HCT116 (cell line): ENCODE measurements at places on chromosomes 2 and 18. TPM values are rescaled to one million over a fixed set of nuclear protein-coding genes. Genes with fewer than 3 reads are reported as not detected.
A peak's percentile ranks its signal among the peaks of the same experiment; 100 is the strongest.

SLC4A5 gene
- 0.91 TPM for total RNA-seq

DNA sequence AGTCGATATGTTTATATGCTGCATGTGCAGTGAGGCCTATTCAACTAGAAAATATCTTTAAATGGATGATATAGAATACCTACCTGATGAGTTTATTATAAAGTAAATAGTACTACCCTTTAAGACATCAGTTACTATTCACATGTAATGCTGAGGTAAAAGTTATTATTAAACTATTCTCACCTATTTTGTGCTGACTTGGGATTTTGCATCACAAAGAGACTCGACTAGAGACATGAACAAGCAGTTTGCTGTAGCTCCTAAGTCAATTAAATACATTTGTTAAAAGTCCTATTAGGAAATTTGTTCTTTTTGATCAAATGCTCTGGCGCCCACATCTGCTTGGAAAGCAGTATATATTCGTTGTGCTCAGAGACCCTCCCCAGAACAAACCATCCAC lies 164.1 kb downstream of the CCDC85A start:
- H3K4me1 ChIP-seq: no peaks in the 10 kb centered on the region
- no peak for DNase-seq
- no peak overlapping the region for H3K27ac ChIP-seq
- no peaks in the 10 kb centered on the region for H3K27me3 ChIP-seq
- H3K4me3 ChIP-seq: no peak overlapping the region
- H3K36me3 ChIP-seq: no peaks in the 10 kb centered on the region

MYCN gene
- total RNA-seq: not detected

DNA sequence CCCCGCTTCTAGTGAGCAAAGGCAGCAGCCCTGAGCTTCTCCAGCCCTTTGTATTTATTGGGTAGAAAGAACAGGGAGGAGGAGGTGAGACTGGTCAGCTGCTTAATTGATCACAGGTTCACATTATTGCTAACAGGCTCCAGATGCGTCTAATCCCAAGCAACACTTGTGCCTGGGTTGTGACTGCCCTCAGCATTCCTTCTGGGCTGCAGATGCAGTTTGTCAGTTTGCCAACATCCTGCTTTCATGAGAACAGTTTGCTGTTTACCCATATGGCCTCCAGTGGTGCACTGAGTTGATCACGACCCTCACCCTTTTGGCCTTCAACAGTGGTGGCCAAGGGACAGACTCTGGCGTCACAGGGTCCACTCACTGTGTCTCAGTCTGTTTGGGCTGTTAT lies 159.5 kb upstream of the ZNF516 start:
- H3K4me3 ChIP-seq: no peak overlapping the region
- no peak for DNase-seq
- no peaks in the 10 kb centered on the region for H3K36me3 ChIP-seq
- H3K4me1 ChIP-seq: no peaks in the 10 kb centered on the region

DNA sequence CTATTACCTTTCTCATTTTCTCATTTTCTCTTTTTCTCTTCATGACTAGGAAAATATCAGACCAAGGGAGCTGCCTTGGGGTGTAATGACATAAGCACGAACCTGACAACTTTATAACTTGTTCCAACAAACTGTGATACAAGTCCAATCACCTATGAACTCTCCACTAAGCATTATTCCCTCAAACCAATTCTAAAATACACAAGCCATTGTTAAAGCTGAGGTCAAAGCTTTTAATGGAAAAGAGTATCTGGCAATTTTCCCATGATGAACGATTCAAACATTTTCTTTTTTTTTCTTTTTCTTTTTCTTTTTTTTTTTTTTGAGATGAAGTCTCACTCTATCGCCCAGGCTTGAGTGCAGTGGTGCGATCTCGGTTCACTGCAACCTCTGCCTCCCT lies 48.4 kb upstream of the NARS1 start:
- no peak overlapping the region for H3K27ac ChIP-seq
- no peak for DNase-seq
- H3K4me3 ChIP-seq: no peak overlapping the region
- no peaks in the 10 kb centered on the region for H3K27me3 ChIP-seq
- no peaks in the 10 kb centered on the region for H3K4me1 ChIP-seq

DNA sequence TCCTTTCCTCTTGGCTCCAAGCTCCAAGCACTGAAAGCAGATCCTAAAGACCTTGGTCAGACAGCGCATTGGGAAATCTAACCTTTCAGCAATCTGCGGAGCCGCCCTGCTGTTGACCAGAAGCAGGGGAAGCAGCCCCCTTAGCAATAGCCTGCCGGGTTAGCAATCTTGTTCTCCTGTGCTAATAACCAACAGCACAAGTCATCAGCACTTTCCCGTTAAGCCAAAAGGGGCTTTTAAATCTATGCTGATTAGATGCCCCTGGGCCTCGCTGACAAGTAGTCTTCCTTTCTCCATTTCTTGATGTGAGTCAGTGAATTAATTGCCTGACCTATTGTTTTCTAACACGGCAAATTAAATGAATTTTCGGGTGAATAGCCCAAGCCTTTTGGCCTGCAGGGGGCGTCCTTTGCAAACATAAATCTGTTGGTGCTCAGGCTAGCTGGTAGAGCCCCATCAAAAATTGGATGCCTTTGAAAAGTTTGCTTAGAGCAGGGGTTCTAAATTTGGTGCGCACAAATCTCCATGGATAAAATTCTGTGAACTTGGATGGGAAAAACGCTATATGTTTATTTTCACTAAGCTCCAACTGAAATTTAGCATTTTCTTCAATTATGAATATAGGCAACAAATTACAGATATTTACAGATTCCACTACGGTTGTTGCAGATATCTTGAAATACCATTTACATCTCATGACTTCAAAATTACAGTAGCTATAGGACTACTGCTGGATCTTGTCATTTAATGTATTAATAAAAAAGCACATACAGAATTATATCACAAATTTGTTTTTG lies 24.6 kb downstream of the MAIP1 start:
- H3K27me3 ChIP-seq: no peaks in the 10 kb centered on the region
- H3K36me3 ChIP-seq: no peaks in the 10 kb centered on the region
- no peak overlapping the region for H3K27ac ChIP-seq
- H3K4me3 ChIP-seq: no peak overlapping the region
- DNase-seq: peak; percentile 57

- H3K27ac ChIP-seq: no peak overlapping the region
- no peaks in the 10 kb centered on the region for H3K36me3 ChIP-seq
Observed at GRCh38 chr2:29193111-29193510, 77.9 kb downstream of the CLIP4 start.

ADGRF3 gene
- total RNA-seq: not detected

DNA sequence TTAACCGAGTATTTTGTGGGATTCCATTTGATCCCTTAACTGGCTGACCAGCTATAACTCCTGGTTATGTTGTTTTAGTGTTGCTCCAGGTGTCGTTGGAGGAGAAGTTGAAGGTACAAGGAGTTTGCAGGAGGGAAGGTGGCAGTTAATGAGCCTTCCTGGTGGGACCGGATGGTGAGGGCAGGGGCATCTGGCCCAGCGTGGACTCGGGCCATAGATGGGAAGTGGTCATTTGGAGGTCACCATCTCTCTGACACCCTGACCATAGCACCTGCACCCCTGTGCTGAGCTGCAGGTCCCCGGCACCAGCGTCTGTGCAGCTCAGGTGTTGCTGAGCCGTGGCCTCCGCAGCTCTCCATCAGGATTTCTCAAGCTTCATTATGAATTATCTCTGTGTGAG lies 51.4 kb upstream of the RBM44 start:
- no peak for DNase-seq
- no peaks in the 10 kb centered on the region for H3K27me3 ChIP-seq
- no peak overlapping the region for H3K27ac ChIP-seq
- no peak overlapping the region for H3K4me3 ChIP-seq
- H3K36me3 ChIP-seq: peaks cover 16% of the 10 kb centered on the region; the same call in 1 of the 2 replicates
- peaks cover 3% of the 10 kb centered on the region; the same call in 1 of the 2 replicates for H3K4me1 ChIP-seq

GAL3ST2 gene
- total RNA-seq: 0.44 TPM

GRCh38 chr2:141555876-141556470 lies 574.8 kb downstream of the LRP1B start:
- no peak for DNase-seq
- no peaks in the 10 kb centered on the region for H3K4me1 ChIP-seq
- H3K36me3 ChIP-seq: no peaks in the 10 kb centered on the region
- H3K27me3 ChIP-seq: no peaks in the 10 kb centered on the region
- no peak overlapping the region for H3K27ac ChIP-seq

DNA sequence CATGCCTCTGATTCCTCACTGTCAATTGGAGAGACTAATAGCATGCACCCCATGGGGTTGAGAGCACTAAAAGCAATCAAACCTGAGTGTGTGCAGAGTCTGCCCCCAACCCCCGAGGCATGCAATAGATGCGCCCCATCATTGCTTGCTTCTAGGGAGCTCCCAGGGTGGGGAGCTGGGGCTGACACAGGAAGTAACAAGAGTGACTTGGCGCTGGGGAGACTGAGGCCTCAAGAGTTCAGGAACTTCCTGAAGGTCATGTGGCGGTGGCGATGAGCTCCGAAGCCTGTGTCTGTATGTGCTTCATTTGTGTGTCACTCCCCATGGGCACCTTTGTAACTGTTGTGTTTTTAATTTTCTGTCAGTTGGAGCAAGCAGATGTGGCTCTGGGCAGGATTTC lies 61.2 kb downstream of the CTIF start:
- no peaks in the 10 kb centered on the region for H3K27me3 ChIP-seq
- no peak overlapping the region for H3K4me3 ChIP-seq
- no peak for DNase-seq
- H3K27ac ChIP-seq: no peak overlapping the region

SNED1 gene
- total RNA-seq: 9.6 TPM

DNA sequence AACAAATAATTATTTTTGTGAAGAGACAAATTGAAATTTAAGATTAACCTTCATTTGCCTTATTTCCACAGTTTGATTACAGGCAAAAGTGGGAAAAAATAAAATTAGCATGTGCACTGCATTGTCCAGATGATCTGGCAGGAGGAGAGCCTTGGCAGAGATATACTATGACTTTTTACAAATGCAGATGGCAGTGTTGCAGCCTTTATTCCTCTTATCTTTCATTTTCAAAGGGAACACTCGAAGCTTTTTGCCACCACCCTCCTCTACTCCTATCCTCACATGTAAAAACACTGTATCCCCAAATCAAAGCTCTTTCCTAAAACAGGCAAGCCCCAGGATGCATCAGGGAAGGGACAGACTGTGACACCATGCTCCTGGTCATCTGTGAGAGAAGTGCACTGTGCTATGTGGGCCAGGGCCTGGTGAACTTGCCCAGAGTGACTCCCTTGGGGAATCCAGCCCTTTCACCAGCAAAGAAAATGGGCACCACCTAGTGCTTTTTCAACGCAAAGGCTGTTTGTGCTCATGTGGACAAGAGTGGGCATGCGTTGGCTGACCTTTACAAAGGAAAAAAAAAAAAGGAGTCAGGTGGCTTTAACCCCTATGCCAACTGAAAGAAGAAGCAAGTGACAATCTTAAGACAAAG lies 74.7 kb upstream of the ETAA1 start:
- no peaks in the 10 kb centered on the region for H3K36me3 ChIP-seq
- H3K4me1 ChIP-seq: no peaks in the 10 kb centered on the region
- H3K4me3 ChIP-seq: no peak overlapping the region
- peak; percentile 47 for DNase-seq

- H3K27me3 ChIP-seq: no peaks in the 10 kb centered on the region
- peaks cover 10% of the 10 kb centered on the region; the same call in 1 of the 2 replicates for H3K4me1 ChIP-seq
- H3K27ac ChIP-seq: no peak overlapping the region
- no peaks in the 10 kb centered on the region for H3K36me3 ChIP-seq
- no peak for DNase-seq
Observed at GRCh38 chr2:196288006-196288538, 116.7 kb upstream of the STK17B start.

DNA sequence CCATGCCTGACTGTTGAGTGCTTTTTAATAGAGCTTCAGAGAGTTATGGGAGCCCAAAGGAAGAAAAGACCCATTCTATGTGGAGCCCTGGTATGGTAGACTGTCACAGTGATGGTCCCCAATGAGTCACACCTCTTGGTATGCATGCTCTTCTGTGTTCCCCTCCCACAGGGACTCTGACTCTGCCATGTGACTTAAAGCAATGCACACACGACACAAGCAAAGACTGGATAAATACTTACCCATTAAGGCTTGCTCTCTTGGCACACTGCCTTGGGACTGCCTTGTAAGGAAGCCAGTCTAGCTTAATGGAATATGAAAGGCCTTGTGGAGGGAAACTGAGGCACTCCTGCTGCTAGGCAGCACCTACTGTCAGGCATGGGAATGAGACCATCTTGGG lies 16.7 kb upstream of the DTNB start:
- no peak for DNase-seq
- H3K4me1 ChIP-seq: peaks cover 7% of the 10 kb centered on the region
- no peaks in the 10 kb centered on the region for H3K36me3 ChIP-seq
- H3K4me3 ChIP-seq: no peak overlapping the region
- H3K27me3 ChIP-seq: no peaks in the 10 kb centered on the region

DNA sequence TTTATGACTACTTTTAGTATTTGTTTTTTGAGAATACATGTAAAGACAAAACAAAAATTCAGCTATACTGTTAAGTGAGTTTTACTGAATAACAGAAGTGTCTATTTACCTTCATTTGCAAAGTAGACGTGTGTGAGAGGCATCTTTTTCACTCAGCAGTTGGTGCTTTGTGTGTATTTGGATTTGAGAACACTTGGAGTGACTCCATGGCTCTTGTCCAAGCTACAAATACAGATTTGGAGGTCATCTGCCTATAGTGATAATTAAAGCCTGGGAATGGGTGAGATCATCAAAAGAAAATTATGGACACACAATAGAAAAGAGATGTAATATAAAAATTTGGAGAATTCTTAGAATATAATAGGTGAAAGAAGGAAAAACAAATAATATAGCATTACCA lies 6.2 kb downstream of the NAB1 start:
- no peaks in the 10 kb centered on the region; the same call in 1 of the 2 replicates for H3K4me1 ChIP-seq
- H3K27ac ChIP-seq: no peak overlapping the region
- H3K36me3 ChIP-seq: no peaks in the 10 kb centered on the region
- H3K27me3 ChIP-seq: no peaks in the 10 kb centered on the region

FEV gene
- not detected for total RNA-seq

DNA sequence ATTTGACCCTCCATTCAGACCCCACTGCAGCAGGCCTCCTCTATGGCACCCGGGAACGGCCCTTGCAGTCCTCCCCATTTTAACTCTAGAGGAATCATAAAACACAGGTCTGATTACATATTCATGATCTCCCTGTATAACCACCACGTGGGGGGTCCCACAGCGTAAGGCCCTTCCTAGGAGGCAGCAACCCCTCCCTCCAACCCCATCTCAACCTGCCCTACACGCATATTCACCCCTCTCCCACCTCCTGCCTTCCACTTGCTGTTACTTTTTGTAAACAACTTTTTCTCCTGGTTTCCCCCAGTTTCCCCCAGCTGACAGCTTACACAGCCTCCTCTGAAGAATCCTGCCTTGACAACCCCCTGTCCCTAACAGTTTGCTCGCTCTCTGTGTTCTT lies 85.1 kb upstream of the FOXI3 start:
- H3K27ac ChIP-seq: no peak overlapping the region
- H3K4me3 ChIP-seq: no peak overlapping the region
- H3K27me3 ChIP-seq: no peaks in the 10 kb centered on the region
- peaks cover 18% of the 10 kb centered on the region; the same call in 1 of the 2 replicates for H3K4me1 ChIP-seq
- no peak for DNase-seq
- no peaks in the 10 kb centered on the region for H3K36me3 ChIP-seq
